B cell (primary cell): ENCODE measurements at places on chromosomes 12 and 14. TPM values are rescaled to one million over a fixed set of nuclear protein-coding genes. Genes with fewer than 3 reads are reported as not detected.

GRCh38 chr14:53161758-53162435, 8.8 kb upstream of the DDHD1 start:
- DNase-seq, result no peak

- DNase-seq, result no peak
Measured at GRCh38 chr14:48027115-48027514, 351.7 kb upstream of the MDGA2 start.

DNA sequence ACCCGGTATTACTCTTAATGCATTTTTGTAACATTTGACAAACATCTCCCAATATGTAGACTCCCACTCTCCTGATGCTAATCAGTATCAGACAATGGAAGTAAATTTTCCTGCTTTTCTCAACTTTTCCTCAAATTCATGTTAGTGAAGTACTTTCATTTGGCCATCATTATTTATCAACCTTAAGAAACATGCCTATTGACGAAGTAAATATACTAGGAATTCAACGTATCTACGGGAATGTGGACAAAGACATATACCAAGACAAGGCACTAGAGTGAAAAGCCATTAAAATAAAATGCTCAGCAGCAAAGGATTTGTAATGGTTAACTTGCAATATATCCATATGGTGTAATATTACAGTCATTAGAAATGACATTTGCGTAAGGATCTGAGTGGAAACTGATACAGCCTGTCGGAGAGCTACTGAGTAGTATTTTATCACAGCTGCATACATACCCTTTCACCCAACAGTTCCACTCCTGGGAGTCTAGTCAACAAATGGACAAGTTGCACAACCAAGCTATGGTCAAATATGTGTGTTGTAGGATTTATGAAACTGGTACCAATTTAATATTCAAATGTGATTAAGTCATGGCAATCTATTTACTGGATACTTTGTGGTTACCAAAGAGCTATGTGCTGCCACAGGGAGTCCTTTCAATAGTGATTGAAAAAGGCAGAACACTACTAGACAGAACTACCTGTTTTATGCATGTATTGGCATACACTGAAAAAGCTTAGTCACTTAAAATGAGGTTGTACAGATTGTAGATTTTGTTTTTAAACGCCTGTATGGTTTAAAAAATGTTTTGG, 26.5 kb downstream of the NUDT4 start:
- DNase-seq, result no peak

GRCh38 chr12:110338754-110339153, 57.7 kb downstream of the ATP2A2 start:
- peak; percentile 47 for DNase-seq

The CLEC1B gene
- not detected in 2 replicates for total RNA-seq

The RASSF8 gene
- 0.49 and 0.70 TPM in 2 replicates for total RNA-seq

DNA sequence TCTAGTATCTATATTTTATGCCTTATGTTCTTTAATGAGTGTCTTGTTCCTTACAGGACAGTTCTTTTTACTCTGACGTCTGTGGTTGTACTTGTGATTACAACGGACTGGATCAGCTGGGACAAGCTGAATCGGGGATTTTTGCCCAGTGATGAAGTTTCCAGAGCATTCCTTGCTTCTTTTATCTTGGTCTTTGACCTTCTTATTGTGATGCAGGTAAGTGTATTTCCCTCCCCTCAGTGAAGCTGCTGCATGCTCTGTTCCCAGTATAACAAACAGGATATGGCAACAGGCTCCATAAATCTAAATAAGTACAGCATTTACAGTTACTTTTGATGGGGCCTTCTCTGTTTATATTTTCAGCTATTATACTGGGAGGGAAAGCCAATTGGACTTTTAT, 463.6 kb downstream of the TMEM117 start:
- no peak for DNase-seq

The PRR4 gene
- 1.0 and 1.9 TPM in 2 replicates for total RNA-seq

The BIN2 gene
- 40.1 and 41.5 TPM in 2 replicates for total RNA-seq

GRCh38 chr14:24996930-24997725, 52.8 kb downstream of the STXBP6 start:
- DNase-seq, result no peak

The HOXC12 gene
- not detected in 2 replicates for total RNA-seq

DNA sequence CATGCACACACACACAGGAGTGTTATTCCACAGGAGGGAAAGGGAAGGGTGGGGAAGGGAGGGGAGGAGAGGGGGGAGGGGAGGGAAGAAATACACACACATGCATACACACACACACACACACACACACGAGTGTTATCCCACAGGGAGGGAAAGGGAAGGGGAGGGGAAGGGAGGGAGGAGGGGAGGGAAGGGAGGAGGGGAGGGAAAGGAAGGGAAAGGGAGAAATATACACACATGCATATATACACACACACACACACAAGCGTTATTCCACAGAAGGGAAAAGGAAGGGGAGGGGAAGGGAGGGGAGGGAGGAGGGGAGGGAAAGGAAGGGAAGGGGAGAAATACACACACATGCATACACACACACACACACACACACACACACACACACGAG, 19.6 kb upstream of the FBRSL1 start:
- DNase-seq, result no peak

DNA sequence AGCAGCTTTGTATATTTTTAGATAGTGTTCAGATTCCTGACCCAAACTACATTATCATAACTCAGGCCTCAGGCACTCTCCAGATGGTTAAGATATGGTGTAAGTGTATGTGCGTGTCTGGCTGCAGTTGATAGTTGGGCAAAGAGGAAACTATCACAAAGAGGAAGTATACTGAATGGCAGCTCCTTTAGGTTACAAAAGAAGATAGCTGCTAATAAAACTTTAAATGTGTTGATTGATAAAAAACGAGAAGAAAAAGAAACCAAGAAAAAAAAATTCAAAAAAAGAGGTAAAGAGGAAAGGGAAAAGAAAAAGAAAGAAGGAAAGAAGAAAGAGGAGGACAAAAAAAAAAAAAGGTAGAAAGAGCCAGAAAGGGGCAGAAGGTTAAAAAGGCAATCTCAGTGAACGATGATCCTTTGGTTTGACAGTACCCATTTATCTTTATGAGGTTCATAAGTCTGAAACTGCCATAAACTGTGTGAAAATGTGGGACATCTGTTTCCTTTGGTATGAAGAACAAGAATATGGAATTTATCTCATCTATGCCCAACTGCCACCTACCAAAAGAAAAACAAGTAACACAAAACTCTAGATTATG, 42.2 kb downstream of the TAOK3 start:
- DNase-seq, result peak; percentile 70

DNA sequence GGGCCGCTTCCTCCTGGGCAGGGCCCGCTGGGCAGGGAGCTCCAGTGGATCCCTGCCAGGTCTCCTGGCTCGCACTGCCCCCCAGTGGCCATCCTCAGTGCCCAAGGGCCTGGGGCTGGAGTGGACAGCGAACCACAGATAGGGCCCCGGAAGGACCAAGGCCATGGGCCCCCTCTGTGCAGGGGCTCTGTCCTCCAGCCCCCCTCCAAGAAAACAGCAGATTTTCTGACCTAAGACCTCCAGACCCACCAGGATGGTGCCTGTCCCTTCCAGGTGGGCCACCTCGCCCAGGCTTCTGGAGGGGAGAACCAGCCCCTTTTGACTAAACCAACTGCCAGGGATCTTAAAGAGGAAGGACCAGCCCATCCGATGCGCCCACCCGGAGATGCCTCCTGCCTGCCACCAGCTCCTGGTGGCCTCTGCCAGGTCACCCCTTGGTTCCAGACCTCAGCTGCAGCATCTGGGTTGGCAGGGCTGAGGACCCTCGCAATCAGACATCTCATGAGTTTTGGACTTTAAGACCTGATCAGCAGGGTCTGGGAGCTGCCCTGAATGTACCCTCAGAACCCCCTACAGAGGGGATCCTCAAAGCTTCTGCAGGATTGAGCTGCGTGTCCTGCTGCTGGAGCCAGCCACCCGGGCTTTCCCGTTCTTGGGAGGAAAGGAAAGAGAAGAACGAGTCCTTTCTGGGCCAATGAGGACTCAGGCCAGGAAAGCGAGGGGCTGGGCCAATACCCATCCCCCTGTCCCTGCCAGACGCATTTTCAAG, 325.8 kb upstream of the DIO3 start:
- peak; percentile 10 for DNase-seq

DNA sequence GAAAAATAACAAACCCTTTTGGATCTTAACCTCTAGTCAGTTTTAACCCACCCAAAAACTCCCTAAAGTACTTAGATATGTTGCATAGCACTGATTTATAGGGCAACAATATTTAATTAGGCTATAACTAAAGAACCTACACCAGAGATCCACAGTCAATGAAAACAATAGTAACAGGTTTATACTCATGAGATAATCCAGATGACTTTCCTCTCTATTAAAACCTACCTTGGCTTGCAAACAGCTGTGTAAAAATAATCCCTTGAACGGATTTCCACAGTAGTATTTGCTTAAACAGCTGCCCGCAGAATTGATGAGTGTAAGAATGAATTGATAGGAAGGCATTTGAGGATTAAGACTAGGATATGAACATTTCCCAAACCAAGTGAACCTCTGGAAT, 104.3 kb upstream of the PTPRR start:
- DNase-seq, result no peak

DNA sequence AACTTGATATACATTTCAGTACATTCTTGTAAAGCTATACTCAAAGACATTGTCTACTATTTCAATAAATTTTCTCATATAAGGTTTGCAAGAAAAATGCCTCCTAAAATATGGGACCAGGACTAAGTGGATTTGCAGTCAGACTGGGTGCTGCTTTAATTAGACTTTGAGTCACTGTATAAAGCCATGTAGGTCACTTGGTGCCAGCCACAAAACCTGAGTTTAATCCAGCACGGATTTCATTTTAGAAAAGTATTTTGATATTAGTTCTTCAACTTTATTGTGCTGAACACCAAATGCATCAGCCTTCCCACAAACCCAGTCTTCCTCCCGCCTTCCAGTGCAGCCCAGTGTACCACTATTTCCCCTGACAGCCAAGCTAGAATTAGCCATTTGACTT, 9.9 kb upstream of the NID2 start:
- DNase-seq, result no peak

DNA sequence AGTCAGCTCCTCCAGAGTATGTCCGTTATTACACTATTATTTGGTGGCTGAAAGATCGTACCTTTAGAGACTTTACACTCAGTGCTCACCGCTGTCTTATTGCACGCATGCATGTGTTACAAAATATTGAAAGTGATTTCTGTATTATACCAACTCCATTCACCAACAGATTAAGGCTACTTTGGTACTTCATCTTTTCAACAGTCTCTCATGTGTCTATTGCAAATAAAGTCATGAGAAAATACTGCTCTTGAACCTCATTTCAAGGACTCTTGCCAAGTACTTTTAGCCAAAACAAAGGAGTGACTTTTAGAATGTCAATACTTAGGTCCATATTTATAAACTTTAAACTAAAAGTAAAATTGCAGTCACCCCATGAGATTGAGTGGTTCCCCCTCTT, 503.6 kb downstream of the TMEM121 start:
- no peak for DNase-seq

DNA sequence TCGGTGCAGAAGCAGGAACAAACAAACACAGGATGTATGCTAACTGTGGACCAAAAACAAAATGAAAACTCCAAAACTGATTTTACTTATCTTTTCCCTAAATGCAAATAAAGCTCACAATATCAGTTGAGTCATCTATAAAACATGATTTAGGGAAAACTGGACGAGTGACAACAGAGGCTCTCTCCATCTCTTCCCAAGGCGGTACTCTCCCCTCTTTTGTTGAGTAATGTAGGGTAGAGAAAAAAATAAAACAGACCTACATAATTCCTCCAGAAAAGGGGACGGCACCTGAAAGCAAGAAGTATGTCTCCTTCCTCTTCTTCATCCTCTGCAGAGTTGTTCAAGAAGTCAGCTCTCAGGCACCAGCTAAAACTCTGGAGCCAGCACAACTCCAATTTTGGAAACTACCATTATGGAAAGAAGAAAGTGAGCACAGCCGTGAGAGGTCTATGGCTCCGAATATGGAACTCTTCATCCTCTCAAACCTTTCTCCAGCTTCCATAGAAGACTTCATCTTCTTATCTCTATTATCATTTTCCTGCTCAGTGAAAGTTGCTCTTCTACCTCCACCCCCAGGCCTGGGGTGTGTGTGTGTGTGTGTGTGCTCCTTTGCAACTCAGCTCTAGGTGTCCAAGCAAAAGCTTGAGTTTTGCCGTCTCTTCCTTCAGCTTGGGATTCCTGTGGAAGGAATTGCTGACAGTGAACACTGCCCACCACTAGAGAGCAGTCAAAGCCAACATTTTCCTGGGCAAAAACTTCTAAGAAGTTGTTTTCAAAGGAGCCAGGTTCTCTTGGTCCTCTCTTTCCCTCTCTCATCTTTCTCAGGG, 155.4 kb downstream of the DIO2 start:
- no peak for DNase-seq

GRCh38 chr12:29750131-29750927, 33.4 kb downstream of the TMTC1 start:
- DNase-seq, result no peak

- no peak for DNase-seq
Measured at GRCh38 chr12:89117448-89118034, 234.8 kb downstream of the DUSP6 start.

DNA sequence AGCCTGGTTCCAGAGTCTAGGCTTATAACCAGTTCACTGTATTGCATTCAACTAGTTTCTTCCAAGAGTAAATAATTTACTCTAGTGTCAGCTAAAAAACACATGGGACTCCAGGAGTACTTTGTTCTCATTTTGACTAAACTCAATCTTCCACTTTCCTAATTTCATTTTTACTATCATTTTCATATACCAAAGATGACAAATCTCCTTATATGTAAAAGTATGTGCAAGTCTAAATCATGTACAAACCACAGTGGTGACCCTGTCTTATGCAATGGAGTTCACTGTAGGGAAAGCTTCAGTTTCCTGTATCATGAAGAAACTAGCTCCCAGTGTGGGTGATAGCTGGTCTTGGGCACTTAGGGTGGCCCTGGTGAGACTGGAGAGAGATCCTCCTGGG, 151.6 kb downstream of the HELB start:
- no peak for DNase-seq

- DNase-seq, result no peak
Measured at GRCh38 chr12:6958609-6959057, 7.5 kb downstream of the PTPN6 start.

The ATL1 gene
- 2.9 and 3.8 TPM in 2 replicates for total RNA-seq

The CCDC60 gene
- not detected in 2 replicates for total RNA-seq

- DNase-seq, result no peak
Measured at GRCh38 chr14:105255021-105255507, 6.7 kb downstream of the BTBD6 start.

- no peak for DNase-seq
Measured at GRCh38 chr12:25682421-25682820, 129.3 kb upstream of the LMNTD1 start.

DNA sequence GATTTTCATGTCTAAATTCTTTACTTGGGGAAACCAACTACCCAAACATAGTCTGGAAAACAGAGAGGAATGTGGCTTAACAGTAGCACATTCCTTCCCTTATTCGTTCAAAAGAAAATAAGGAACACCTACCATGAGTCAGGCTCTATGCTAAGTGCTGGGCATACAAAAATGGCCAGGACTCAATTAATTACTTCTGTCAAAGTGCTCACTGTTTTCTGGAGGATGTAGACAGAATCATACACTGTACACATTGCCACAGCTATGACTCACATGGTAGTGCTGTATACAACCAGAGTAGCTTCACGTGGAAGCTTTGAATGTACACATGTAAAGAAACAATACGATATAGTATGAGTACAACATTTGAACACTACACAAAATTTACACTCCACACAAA, 50.1 kb downstream of the SLC25A21 start:
- DNase-seq, result no peak

- no peak for DNase-seq
Measured at GRCh38 chr12:82608706-82609105, 78.0 kb upstream of the TMTC2 start.

GRCh38 chr14:96792003-96792402, 5.2 kb upstream of the VRK1 start:
- no peak for DNase-seq

The RASAL1 gene
- total RNA-seq, result 11.0 and 13.9 TPM in 2 replicates

The TMPRSS12 gene
- not detected in 2 replicates for total RNA-seq
